ENCODE measurements at places on chromosomes 3 and 15.
A peak's percentile ranks its signal among the peaks of the same experiment; 100 is the strongest.

GRCh38 chr3:55544219-55544618, 57.1 kb upstream of the WNT5A start:
- no peak for DNase-seq

GRCh38 chr3:195073866-195074860, 196.8 kb downstream of the XXYLT1 start:
- no peak for DNase-seq

DNA sequence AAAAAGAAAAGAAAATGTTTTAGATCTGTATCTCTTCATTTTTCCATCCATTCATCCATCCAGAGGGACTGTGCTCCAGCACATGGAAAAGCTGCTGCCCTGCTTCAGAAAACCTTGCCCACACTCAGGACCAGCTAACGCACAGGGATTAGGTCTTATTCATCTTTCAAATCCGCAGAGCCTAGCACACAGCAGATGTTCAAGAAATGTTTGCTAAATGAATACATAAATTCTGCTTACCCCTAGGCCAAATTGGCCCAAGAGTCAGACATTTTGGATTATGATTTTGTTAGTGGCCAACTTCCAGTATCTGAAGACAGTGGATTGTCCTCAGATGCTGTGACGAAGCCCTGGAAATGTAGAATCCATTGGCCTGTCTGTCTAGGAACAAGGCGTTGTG, 71.4 kb downstream of the GHSR start:
- peak; percentile 50 for DNase-seq

GRCh38 chr15:59751552-59752413, 62.7 kb upstream of the BNIP2 start:
- no peak for DNase-seq

DNA sequence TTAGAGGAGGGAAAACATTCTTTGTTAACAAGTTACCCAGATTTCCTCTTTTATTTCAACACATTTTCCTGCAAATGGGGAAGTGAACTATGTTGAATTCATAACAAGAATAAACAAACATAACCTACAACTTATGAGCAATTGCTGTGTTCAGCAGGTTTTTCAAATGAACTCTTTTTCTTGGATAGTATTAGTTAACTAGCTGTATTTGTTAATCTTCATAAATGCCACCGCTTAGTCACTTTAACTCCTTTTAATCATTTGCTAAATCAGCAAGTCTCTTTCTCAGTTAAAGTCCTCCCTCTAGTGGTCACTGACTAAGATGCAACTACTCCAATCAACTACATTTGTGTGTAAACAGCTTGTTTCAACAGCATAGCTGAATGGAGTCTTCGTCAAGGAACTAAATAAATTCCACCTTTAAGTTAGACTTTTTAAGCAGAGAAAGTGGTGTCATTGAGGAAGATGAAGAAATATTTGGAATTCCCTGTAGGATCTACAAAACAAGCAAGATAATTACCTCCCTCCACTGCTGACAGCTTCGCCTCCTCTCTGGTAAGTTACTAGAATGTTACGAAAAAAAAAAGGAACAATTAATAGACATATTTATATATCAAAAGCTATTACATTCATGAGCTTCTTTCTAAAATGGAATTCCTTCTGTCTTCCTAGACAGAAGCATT, 1122.0 kb downstream of the ROBO1 start:
- peak; percentile 63 for DNase-seq

All from hindlimb muscle (tissue), 1 donor.